AG20443 (cell line): ENCODE measurements at places on chromosomes 13 and 19.
A peak's percentile ranks its signal among the peaks of the same experiment; 100 is the strongest.

- DNase-seq: peak; percentile 61
Observed at GRCh38 chr13:51728972-51729371, 75.0 kb downstream of the DHRS12 start.

DNA sequence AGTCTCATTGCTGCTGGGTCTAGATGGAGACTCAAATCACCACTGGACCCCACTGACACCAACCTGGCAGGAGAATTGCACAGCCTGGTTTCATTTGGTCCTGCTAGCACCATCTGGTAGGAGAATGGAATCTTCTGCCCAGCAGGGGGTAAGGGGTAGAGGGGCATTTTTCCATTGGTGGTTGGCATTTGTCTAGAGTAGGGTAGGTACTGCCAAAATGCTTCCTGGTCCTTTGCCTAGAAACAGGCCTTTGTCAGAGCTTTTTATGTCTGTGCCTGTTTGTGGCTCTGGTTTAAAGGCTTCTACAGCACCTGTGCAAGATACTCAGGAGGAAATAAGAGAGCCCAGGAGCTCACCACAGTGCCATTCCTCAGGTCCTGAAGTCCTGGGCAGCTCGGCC, 121.3 kb downstream of the KCTD12 start:
- no peak for DNase-seq

GRCh38 chr13:50910485-50910805, 854 bp downstream of the RNASEH2B start:
- peak; percentile 63 for DNase-seq

DNA sequence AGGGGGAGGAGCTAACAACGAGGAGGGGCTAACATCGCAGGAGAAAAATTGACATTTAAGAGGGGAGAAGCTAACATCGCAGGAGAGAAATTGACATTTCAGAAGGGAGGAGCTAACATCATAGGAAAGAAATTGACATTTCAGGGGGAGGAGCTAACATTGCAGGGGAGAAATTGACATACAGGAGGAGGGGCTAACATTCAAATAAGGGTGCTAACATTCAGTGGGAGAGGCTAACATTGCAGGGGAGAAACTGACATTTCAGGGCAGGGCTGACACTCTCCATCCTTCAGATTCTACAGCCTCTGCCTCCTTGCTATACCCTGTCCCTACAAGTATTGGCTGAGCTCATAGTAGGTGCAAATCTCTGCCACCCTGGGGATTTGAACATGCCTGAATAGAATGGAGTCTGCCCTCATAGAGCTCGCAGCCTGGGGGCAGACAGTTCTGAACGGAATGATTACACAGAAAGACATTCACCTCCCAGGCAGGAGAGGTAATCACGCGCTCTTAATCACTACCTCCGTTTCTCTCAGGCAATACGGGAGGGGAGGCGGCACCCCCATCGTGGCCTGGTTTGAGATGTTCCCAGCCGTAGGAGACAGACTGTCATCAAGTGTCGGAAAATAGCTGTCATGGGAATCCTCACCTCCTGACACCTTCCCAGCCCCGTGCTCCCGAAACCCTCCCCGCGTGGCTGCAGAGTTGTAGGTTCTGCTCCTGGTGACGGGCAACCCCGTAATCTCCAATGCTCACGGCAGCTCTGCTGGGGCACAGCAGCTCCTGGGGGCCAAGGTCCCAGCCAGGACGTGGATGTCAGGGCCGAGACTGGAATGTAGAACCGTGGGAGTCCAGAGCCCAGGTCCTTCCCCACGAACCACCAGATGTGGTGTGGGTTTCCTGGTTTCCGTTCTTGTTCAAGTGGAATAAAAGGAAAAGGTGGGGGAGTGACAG, 9.5 kb downstream of the GPR32 start:
- no peak for DNase-seq

- DNase-seq: no peak
Observed at GRCh38 chr13:70708775-70709174, 600.5 kb upstream of the KLHL1 start.

DNA sequence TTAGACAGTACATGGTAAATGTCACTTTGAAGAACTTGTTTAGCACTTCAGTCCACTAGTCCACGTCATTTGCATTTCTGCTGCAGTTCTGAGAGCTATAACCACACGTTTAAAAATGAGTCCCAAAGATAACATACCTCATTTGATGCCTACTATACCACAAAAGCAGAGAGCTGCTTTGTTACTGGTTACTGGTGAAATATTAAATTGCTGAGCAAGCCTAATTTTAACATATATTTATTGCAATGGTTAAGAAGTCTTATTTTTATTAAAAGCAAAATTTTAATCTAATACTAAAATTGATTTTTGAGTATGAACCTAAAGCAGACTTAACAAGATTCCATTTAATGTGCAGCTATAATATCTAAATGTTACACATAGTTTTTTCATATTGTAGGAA, 1949.7 kb upstream of the PRR20A start:
- no peak for DNase-seq

- DNase-seq: peak; percentile 97
Observed at GRCh38 chr19:51394050-51394836, 3.9 kb upstream of the C19orf84 start.

DNA sequence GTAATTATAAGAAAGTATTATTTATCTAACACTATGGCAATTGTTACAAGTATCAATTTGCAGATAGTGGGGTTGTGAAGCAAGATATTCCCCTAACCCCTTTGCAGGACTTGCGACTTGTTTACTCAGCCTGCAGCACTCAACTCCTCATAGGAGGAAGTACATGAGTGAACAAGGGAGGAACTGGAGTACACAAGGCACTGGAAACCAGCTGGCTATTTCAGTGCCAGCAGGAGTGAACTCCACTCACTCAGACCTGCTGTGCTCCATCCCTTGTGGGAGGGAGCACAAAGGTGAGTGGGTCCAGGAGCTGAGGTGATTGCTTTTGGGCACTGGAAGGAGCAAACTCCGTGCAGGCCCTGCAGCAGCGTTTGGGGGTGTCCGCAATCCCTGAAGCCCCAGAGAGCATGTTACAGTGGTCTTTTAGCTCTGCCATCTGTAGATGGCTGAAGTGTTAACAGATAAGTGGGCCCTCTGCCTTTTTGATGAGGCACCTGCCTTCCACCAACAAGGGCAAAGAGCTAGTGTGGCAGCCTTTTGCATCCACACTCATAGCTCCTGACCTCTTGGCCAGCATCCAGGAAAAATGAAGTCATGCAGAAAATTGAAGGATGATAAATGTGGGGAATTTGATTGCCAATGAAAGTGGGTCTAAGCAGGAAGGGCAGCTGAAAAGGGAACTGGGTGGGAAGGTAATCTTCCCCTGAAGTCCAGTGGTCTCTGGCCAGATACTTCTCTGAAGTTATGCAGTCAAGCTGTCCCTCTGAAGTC, 802.2 kb upstream of the MIR17HG start:
- no peak for DNase-seq

GRCh38 chr19:31402529-31403316, 53.5 kb upstream of the TSHZ3 start:
- no peak for DNase-seq

- DNase-seq: no peak
Observed at GRCh38 chr13:52034616-52035226, 10.2 kb downstream of the UTP14C start.

- DNase-seq: no peak
Observed at GRCh38 chr13:105904034-105904742, 631.3 kb downstream of the EFNB2 start.

DNA sequence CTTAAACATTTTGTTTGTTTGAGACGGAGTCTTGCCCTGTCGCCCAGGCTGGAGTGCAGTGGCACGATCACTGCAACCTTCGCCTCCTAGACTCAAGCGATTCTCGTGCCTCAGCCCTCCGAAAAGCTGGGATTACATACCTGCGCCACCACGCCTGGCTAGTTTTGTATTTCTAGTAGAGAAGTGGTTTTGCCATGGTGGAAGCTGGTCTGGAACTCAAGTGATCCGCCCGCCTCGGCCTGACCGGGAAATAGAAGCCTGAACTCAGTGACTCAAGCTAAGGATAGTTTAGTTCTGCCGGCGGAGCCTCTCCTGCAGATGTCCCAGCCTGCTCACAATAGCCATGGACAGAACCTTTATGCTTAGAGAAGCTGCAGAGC, 53.0 kb upstream of the ZNF254 start:
- DNase-seq: peak; percentile 65

DNA sequence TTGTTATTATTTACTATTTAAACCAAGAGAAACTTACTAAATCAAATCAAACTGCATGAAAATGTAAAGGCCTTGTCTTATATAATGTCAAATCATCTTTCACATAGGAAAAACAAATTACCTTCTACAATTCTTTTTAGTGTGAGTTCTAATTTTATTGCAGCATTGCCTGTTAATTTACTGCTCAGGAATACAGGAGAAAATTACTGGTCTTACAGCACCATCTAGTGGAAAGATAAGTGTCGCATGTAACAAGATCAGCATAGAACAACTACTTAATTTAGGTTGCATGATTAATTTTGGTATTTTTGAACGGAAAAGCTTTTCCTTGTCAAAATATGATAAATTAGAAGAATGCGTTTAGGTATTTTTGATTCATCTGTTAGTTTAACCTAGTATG, 502.7 kb downstream of the UQCRFS1 start:
- DNase-seq: peak; percentile 43

- no peak for DNase-seq
Observed at GRCh38 chr13:40787062-40787461, 2.3 kb upstream of the SLC25A15 start.

GRCh38 chr19:17027535-17027975, 945 bp upstream of the CPAMD8 start:
- no peak for DNase-seq

GRCh38 chr19:40778706-40779284, 748 bp downstream of the RAB4B start:
- DNase-seq: no peak

- no peak for DNase-seq
Observed at GRCh38 chr13:71605744-71606143, 261.3 kb downstream of the DACH1 start.

DNA sequence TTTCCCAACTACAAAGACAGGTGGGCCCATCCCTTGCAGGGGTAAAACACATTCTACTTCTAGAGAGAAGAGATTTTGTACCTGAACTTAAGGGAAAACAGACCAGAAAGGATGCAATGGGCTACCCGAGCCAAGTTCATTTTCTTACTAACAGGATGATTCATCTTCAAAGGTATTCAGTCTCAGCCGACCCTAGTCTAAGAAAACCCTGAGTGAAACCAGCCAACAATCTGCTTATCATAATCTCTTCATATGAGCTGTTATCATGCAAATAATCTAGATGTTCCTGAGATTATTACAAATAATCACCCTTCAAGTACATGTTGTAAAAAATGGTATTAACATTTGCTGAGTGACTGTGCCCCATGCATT, 15.6 kb downstream of the PABPC3 start:
- DNase-seq: no peak

- DNase-seq: peak; percentile 83
Observed at GRCh38 chr19:17385878-17386611, 8.0 kb downstream of the CCDC194 start.

DNA sequence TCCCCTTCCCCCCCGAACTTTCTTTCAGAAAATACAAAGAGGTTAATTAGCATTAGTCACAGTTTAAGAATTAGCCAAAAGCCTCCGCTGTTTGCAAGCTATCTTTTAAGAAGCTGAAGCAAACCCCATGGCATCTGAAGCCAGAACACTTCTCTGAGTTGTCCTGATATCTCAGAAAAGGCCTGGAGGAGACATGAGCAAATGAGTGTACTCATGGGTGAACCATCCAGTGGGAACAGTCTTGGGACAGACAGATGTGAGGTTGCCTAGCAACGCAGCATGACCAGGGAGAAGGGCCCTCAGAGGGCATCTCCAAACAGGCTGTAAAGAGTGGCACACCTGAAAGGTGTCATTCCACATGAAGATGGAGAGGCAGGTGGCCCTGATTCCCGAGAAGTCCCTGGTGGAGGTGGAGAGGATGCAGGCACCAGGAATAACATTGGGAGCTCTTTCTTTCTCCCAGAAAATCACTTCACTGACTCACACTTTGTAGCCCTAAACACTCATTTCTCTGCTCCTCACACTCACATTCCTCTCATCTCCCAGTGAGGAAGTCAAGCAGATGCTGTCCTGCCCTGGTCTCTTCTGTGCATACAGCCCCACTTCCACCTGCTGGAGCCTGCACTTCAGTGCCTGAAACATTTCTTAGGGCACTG, 87.0 kb upstream of the TSHZ3 start:
- peak; percentile 10 for DNase-seq

DNA sequence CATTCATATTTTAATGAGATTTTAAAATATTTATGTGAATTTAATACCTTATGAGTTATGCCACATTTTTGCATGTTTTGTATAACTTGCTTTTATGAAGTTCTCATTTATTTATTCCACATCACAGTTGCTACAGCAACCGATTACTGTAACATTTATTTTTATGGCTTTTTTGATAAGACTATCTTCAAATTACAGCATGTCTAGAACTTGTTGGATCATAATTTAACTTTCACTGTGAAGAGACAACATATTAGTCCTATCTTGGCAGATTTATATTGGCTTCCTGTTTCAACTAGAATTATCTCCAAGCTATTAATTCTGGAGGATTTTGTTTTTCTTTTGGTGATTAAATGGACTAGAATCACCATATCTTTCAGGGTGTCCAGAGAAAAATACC, 793.7 kb upstream of the SLITRK5 start:
- no peak for DNase-seq

- no peak for DNase-seq
Observed at GRCh38 chr19:55241143-55241934, 12.8 kb upstream of the TMEM86B start.

GRCh38 chr19:14265290-14266036, 59.5 kb upstream of the ADGRL1 start:
- no peak for DNase-seq

DNA sequence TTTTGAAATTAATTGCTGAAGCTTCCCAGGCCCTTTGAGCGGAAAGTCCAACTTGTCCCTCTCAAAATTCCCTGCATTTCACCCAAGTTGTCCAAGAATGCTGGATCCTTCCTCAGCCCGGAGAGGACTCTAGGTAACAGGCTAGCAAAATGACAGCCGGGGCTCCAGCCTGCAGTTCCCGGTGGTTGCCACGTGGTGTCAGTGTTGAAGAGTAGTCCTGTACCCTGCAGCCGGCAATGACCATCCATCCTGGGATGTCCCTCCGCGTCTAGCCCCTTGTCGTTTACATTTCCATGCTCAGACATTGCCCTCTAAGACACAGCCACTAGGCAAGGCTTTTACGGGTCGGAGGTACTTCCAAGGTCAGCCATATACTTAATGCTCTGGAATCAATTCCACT, 31.4 kb upstream of the MTIF3 start:
- DNase-seq: peak; percentile 47

DNA sequence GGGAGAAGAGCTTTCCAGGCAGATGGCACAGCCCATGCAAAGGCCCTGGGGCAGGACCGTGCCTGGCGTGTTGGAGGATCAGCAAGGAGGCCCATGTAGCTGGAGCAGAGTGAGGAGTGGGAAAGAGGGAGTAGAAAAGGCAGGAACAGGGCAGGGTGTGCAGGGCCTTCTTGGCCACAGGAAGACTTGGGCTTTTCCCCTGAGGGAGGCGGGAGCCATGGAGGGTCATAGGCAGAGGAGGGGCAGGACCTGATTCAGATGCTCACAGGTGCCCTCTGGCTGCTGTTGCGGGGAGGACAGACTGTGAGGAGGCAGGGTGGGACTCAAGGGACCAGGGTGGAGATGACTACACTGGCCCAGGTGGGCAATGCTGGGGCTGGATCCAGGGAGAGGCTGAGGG, 13.8 kb upstream of the PTPRS start:
- peak; percentile 28 for DNase-seq

GRCh38 chr19:52398081-52398441, 412 bp downstream of the ZNF528 start:
- peak; percentile 56 for DNase-seq
